ENCODE measurements at places on chromosomes 13 and 19.
A peak's percentile ranks its signal among the peaks of the same experiment; 100 is the strongest.

DNA sequence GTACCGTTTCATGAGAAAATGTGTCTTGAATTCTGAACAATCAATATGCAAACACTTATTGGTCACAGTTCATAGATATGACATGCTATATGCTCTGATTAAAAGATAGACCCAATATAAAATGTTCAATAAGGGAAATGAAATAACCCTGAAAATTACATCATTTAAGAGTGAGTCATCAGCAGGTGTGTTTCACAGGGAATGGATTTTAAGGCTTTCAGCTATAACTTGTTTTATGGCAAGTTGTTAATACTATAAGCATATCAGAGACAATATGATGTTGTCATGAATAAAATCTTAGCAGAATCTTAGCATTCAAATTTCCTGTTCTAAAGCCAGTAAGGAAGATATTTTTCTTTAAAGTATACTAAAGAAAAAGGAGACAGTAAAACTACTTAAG, 483.4 kb upstream of the PCDH9 start:
- DNase-seq, result no peak

DNA sequence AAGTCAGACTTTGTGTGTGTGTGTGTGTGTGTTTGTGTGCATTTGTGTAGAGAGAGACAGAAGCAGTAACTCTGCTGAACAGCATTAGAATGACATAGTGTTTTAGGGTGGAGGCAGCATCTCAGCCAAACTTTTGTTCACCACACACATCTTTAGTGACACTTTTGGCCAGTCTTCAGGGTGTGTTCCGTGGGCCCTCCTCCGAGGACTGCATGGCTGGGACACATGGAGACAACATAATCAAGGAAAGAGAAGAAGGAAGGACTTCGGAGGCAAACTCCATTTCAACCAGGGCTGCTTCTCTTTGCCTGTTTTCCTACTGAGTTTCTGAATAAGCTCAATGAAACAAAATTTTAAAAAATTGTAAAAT, 205.1 kb downstream of the LHFPL6 start:
- DNase-seq, result no peak

DNA sequence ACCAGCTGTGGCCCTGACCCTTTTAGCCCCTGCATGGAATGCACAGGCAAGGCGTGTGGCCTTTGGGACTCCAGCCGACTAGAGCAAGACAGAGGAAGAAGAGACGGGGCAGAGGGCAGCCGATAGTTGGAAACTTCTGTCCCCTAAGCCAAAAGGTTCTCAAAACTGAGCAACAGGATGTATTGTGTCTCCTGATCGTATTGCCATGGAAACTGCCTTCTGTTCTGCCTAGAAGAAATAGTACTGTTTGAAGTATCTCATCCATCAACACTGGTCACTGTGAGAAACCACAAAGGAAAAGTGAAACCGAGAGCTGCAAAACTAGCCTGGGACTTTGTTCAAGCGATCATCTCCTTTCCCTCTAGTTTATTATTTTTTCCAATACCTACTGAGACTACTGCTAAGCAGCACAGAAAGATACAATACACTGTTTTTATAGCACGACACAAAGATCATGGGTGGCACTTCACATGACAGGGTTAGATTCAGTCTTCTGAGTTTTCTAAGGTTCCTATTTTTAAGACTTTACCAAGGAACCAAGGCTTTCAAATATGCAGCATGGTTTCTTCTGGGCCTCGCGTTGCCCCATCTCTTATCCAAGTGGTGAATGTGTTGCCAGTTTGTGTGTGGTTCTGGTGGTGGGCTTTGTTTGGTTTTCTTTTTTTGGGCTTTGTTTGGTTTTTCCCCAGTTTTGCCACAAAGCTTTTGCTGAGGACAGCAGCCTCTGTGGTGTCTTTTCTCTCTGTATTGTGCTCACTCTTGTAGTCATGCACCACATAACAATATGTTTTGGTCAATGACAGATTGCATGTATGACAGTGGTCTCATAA, 49.3 kb upstream of the GPR183 start:
- peak; percentile 95 for DNase-seq

- no peak for DNase-seq
These were observed 10.8 kb downstream of the C2CD4C start for GRCh38 chr19:397941-398706.

- no peak for DNase-seq
These were observed 31.8 kb downstream of the GJA3 start for GRCh38 chr13:20129076-20129475.

DNA sequence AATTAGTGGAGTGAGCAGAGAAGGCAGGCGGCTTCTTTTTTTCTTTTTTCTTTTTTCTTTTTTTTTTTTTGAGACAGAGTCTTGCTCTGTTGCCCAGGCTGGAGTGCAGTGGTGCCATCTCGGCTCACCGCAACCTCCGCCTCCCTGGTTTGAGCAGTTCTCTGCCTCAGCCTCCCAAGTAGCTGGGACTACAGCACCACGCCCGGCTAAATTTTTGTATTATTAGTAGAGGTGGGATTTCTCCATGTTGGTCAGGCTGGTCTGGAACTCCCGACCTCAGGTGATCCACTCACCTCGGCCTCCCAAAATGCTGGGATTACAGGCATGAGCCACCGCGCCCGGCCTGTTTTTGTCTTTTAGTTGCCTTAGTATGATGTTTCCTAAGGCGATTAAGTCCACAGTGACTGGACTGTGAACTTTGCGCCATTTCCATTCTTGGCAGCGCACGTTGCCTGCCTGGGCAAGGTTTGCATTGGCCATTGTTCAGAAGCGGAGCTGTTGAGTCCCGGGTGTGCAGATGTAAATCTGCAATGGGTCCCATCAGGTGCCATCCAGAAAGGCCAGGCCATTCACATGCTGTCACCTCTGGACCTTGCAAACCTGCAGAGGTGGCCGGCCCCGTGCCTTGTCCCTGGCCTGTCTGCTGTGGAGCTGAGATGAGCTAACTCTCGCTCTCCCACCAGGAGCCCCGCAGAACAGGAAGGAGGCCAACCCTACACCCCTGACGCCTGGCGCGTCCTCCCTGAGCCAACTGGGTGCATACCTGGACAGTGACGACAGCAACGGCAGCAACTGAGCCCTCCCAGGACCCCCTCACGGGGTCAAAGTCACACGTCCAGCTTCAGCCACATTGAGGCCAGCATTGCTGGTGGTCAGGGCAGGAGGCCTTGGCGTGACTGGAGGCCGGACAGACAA, 10.9 kb upstream of the SHD start:
- no peak for DNase-seq

DNA sequence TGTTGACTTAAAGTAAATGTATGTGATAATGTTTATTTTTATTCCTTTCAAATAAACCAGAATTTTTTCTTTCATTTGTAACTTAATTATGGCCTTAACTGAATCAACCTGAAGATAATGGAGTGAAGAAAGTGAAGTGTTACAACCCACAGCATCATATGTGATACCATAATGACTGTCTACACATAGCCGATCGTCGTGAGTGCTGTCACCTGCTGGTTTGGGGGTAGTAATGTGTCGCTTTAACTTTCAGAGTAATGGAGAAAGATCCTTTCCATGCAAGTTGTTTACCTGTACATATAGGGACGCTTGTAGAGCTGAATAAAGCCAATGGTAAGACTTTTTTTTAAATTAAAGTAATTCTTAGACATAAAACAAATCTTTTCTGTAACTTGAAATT, 9.9 kb downstream of the CDC16 start:
- no peak for DNase-seq

DNA sequence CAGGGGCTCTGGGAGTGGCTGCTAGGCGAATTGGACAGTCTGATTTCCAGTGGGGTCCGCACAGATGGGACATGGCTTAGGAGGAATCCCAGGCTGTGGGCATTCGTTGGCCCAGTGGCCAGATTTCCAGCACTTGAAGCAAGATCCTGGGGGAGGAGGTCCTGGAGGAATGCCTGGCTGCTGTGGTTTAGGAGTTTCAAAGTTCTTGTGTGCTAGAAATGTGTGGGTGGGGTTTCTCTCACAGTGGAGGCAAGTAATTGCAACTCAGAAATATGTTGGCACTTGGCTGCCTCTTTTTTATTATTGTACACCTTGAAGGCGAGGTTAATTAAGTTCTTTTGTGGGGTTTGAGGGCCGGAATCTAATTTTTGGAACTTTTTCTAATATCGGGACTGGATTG, 17.1 kb downstream of the IGFL3 start:
- DNase-seq, result no peak

- DNase-seq, result peak; percentile 29
These were observed 76.4 kb upstream of the MCF2L start for GRCh38 chr13:112892426-112893206.

DNA sequence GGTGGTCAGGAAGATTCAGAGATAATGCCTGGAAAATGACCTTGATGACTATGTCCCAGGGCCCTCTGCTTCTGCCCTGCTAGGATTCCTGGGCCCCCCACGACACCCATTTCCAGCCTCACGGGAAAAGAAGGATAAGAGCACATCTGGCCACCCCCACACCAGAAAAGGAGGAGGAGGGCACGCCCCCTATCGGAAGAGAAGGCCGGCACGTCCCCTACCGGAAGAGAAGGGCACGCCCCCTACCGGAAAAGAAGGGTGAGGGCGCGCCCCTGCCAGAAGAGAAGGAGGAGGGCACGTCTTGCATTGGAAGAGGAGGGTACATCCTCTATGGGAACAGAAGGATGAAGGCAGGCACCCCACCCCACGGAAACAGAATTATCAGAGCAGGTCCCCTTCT, 84.3 kb downstream of the IER2 start:
- DNase-seq, result peak; percentile 17

- no peak for DNase-seq
These were observed 661.3 kb upstream of the KLF12 start for GRCh38 chr13:74795526-74795925.

DNA sequence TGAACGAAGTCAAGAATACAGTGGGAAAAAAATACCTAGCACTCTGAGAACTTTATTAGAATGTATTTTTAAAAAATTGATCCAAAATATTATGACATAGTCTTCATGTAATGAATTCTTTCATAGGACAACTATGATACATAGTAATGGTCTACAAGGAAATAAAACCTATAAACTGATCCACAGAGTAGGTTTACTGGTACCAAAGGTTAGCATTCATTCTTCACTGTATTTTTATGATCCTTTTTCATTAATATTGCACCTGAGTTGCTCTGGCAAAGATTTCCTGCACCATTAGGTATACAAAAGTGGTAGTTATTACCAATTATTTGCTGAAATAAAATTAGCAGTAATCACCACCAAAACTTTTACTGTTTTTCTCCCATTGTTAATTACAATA, 4.2 kb downstream of the NEK3 start:
- DNase-seq, result no peak

- DNase-seq, result no peak
These were observed 510.0 kb upstream of the KLF12 start for GRCh38 chr13:74644229-74644628.

DNA sequence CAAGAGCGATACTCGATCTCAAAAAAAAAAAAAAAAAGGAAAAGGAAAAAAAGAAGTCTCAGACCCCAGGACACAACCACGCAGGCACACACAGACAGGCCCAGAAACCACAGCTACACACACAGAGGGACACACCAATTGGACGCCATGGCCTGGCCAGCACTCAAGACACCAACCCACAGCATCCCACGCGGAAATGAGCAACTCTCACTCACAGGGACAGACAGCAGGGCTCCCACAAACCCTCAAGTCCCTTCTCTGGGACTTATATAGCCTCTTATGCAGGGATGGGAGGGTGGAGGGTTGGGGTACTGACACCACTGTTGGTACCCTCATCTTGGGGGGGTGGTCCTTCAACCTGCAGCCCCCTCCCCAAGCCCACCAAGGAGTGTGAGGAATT, 5.9 kb downstream of the NOTCH3 start:
- DNase-seq, result peak; percentile 60

GRCh38 chr19:6381030-6381750, 5.5 kb upstream of the PSPN start:
- DNase-seq, result no peak

GRCh38 chr19:5831159-5831558, 8.3 kb downstream of the FUT6 start:
- DNase-seq, result no peak

GRCh38 chr19:23957660-23958281, 43.1 kb downstream of the ZNF726 start:
- DNase-seq, result no peak

DNA sequence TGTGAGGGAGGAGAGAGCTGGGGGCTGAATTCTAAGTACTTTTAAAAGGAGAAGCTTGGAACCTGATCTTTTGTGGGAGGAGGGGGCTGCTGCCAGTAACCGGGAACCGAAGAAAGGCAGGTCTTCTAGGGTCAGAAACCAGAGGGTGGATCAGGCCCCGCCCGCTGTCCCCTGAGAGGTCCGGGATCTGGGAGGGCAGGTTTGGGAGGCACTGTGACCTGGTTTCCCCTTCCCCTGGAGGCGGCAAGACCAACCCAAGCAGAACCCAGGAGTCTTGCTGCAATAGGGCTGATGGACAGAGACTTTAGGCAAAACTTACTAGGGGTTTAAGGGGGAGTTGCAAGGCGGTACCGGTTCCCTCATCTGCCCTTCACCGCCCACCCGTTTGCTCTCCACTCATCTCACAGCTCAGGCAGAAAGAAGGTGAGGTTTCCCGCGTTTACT, 707 bp upstream of the KLK8 start:
- DNase-seq, result no peak

DNA sequence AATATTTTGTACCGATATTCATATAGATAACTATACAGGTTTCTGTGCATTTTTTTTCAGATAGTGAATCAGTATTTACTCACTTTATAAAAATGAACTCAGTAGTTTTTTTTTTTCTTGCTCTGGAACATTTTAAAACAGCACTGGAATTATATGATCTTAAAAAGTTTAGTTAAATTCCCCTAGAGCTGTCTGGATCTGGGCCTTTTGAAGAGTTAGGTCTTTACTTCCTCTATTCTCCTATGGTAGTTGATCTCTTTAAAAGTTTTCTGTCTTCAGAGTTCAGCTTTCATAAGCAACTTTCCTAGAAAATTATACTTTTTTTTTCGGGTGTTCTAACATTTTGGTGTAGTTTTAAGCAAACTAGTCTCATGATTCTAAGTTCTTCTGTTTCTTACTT, 21.8 kb upstream of the RBM26 start:
- peak; percentile 24 for DNase-seq

DNA sequence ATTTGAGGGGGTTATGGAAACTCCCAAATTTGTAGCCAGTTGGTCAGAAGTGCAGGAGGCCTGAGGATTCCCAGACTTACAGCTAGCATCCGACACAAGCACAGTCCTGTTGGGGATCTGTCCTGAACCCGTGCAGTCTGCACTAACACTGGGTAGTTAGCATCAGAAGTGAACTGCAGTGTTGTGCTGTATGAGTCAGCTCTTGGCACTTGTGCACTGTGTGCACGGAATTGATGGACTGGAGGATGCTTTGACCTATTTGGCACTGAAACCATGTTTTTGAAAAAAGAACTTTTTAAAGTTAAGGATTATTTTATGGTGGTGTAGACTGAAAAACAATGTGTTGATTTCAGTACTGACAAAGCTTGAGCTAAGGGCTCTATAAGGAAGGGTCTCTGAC, 279.0 kb downstream of the NHLRC3 start:
- no peak for DNase-seq

All from MV-4-11 (cell line).